NCI-H2081 treated with DMSO at 0.1 percent for 48 hours (cell line): ENCODE measurements at places on chromosomes 12 and 14.

DNA sequence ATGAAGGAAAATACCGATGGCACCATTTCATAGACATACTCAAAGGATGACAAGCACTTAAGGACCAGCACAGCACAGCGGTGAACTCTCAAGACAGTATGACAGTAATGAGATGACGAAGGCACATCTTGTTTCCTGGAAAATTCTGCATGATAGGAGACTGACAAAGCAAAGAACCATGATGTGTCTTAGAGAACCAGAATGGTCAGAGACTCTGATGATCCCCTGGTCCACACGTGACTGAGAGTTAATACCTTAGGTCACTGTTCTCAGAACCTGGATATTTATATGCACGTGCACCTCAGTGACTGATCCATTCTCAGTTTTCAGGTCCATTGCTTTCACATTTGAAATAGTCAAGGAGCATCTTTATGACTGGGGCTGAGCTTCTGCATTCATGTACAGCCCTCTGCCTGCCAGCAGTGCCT lies 35.3 kb downstream of the PROX2 start:
- DNase-seq: no peak

DNA sequence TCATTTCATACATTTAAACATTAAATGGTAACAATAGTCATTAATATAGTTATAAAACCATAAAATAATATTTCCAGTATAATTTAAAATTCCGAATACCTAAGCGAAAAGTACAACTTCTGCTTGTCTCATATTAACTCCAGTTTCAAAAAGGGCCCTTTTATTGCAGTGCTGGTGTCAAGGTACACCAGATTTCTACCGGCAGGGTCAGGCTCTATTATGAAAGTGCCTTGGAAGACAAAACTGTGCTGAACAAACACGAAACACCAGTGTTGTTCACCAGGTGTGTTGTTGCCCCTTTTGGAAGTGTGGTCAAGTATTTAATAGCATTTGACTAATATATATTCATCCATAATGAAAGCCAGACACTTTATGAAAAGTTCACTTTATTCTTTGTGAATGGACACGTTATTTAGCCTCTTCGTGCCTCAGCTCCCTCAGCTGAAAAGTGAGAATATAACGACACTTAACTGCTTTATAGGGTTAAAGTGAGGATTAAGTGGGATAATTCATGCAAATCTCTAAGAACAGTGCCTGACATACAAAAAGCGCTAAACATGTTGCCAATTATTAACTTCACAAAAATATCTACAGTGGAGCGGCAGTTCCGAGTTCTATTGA lies 20.3 kb upstream of the GNS start:
- no peak for DNase-seq

GRCh38 chr12:130642856-130643255 lies 73.2 kb downstream of the RIMBP2 start:
- DNase-seq: no peak

DNA sequence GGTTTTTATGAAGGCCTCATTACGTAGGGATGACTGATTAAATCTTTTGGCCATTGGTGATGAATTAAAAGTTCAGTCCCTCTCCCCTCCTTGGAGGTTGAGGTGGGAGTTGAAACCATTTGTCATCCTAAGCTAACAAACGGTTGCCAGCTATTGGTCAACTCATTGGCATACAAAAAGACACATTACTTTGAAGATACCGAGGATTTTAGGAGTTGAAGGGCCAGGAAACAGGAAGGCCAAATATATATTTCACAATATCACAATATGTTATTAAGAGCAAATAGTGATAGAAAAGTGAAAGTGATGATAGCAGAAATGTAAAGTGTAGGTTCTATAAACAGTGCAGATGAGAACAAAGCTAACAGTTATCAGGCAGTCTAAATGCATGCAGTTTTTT lies 24.4 kb downstream of the RCOR1 start:
- DNase-seq: no peak

DNA sequence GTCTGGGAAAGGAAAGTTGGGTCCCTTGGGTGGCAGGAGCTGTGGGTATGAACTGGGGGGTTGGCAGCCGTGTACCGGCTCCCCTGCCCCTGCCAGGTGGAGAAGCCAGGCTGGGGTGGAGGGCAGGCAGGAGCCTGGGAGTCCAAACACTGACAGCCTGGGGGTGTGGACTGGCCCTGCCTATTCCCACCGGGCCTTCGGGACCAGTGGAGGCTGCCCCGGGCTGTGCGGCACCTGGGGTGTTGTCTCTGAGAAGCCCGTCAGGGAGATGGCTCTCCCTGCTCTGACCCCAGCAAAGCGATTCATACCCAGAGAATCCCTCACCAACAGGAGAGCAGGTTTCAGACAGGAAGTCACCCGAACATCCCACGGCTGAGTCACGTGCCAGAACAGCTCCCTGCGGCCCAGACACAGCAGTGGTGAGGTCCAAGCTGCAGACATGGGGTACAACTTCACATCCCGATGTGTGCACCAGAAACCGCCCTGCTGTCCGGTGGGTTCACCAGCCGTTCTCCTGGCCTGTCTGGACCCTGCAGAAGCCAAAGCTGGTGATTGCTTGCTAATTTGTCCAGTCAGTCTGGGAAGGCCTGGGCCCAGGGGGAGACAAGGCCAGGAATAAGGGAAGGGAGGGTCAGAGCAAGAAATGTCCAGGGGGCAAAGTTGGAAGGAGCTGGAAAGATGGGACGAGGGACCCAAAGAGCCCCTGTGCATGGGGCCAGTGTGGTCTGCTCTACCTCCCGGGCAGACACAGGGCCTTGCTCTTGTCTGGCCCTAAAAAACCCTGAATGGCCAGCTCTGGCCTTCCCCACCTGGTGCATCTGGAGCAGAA lies 2.1 kb upstream of the GPR132 start:
- no peak for DNase-seq

GRCh38 chr14:75201087-75201486 lies 24.7 kb upstream of the TMED10 start:
- no peak for DNase-seq

GRCh38 chr14:52551696-52552062 lies 626 bp downstream of the TXNDC16 start:
- DNase-seq: peak; percentile 10

DNA sequence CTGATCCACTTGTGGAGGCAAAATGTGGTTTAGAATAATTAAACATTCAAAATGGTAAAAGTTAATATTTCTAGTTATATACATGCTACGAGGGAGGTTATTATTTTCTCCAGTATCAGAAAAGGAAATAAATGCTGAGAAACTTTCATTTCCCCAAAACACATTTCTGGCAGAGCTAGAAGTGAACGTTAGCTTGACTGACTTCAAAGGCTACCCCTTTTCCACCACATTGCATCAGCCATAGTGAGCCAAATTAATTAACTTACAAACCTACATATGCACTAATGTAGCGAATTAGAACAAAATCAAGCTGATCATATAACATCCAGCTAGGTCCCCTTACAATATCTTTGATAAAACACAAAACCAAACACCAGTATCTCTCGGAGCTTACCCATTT lies 49.3 kb upstream of the RERGL start:
- no peak for DNase-seq

DNA sequence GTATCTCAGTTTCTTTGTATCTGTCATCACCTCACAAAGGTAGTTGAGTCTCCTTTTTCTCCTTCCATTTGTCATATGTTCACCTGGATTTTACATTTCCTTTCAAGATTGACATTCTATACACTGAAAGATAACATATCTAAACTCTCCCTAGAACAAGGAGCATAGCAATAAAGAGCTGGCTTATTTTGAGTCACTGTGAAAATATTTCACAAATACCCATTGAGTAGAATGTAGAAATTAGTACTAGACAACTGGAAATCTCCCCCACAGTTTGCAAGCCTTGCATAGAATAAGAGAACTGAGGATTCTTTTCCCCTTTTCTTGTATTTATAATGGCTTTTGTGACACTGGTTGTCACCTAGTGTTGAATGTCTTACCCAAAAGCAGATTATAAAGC lies 111.2 kb downstream of the KICS2 start:
- no peak for DNase-seq

- no peak for DNase-seq
Observed at GRCh38 chr12:100826323-100826722, 31.7 kb downstream of the ANO4 start.

DNA sequence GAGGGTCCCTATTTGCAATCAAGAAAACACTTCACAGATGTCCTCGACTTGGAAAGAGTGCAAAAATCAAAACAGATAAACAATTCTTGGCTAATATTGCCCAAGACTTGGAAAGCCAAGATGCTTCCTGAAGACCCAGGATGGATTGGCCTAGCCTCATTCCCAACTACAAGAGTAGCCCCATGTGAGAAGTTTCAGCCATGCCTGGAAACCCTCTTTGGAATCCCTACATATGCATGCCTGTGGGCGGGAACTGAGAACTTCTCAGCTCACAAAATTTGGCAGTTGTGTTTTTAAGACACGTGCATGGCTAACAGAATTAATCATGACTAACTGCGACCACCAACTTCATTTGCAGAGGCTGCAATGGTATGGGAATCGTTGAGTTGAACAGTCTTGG lies 283.2 kb upstream of the TBX3 start:
- DNase-seq: no peak

DNA sequence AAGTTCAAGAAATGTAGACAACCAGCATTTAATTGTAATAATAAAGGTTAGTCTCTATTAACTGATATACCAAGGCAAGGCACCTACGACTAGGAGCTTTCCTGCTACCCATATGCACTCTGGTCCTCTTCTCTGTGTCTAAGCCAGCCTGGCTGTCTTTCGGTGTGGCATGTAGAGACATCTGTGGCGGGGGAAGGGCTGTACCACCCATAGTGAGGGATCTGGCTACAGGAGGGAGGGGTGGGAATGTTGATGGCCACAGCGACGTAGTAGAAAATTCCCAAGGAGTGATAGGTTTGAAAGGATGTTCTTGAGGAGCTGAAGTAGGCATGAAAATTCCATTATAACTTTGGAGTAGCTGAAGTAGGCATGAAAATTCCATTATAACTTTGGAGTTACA lies 344.2 kb downstream of the ATP23 start:
- DNase-seq: no peak

- no peak for DNase-seq
Observed at GRCh38 chr12:57625261-57626032, 7.6 kb downstream of the B4GALNT1 start.

DNA sequence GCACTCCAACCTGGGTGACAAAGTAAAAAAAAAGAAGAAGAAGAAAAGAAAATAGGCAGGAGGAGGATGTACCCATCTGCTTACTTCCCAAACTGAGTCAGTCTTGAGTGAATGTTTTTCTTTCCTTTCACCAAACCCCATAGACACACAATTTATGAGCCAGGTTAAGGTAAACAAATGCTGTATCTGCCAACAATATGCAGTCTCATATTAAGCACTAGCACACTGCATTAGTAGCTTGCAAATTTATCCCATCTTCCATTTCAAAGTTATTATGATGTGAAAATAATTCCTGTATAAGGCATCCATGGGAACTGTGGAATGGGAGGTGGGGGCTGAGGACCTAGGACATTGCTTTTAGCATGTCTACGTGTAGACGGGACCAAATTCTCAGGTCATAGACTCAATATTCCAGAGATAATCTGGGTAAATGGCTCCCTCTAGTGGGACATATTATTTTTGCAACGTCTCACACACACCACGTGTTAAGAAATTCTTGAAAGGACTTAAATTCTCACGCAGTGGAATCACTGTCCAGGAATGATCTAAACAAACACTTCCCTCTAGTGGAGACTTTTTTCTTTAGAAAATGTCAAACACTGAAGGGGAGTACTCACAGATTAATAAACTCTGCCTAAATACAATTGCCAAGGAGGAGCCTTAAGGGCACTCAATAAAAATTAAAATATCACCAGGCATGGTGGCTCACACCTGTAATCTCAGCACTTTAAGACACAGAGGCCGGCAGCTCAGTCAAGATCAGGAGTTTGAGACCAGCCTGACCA lies 17.1 kb upstream of the OR10P1 start:
- DNase-seq: no peak

DNA sequence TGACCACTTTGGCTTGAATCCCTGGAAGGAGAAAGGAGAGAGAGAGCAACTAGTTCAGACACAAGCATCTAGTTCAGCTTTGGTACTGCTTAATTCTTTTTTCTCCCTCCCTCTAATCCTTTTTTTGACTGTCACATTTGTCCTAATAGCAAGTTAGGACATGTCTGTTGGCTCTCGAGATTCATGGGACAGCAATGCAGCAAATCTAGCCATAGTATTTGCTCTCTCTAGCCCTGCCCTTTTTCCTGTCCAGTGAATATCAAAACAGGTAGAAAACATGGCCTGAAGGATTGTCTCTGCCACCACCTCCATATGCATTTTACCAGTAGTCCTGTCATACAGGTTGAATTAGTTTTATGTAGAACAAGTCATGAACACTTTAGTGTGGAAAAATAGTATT lies 116.4 kb downstream of the PTPRB start:
- DNase-seq: no peak

- no peak for DNase-seq
Observed at GRCh38 chr12:90964616-90965015, 9.6 kb upstream of the CCER1 start.

DNA sequence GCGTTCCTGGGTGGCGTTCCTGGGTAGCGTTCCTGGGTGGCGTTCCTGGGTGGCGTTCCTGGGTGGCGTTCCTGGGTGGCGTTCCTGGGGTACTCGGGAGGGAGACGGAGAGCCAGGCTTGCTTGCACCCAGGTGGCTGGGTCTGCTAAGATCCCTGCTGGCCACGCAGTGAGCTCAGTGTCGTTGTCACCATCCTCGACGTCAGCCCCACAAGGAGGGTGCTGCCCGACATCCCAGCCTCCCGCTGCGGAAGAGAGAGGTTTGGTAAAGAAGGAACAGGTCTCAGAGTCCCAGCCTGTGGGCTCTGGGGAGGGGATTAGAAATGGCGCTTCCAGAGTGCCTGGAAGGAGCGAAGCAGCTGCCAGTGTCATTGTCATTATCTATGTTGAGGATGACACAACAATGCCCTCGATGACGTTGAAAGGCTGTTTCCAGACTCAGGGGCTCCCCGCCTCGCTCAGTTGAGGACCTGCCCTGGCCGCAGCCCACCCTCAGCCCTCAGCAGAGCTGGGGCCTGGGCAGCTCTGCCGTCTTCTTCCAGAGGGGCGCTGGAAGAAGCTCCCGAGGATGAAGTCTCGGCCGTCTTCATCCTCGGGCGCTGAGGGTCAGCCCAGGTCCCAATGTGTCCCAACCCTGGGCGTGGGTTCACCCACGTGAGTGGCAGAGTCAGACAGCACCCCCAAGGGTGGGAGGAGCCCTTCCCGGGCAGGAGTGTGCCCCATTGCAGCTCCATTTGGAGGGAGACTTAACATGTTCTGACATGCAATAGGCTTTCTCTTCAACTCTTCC lies 328.8 kb downstream of the ADGRD1 start:
- DNase-seq: no peak

GRCh38 chr12:111850526-111850925 lies 8.5 kb downstream of the MAPKAPK5 start:
- no peak for DNase-seq

- DNase-seq: no peak
Observed at GRCh38 chr14:23079716-23080115, 15.2 kb downstream of the ACIN1 start.

- no peak for DNase-seq
Observed at GRCh38 chr12:49917166-49917787, 13.6 kb upstream of the FAIM2 start.

DNA sequence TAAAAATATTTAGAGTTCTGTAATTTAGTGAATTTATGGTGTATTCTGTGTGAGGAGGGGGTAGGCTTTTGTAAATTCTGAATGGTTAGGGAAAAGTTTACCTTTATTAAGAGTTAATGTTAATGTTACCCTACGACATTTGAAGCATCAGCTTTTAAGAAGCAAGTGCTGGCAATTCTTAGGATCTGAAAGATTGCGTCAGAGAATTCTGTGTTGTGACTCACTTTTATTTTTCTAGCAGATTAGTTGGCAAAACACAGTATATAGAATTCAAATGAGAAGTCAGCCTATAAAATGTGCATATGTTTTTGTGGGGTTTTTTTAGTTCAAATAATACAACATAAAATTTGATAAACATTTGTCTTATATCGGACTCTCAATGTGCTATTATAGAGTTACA lies 97.6 kb downstream of the RAD52 start:
- DNase-seq: no peak
